Stimulated activated CD4-positive, alpha-beta T cell treated with anti-CD3 and anti-CD28 coated beads, Interleukin-4, amount 100 ng/mL, for 24 hours (primary cell): ENCODE measurements at places on chromosomes 5 and 9.

DNA sequence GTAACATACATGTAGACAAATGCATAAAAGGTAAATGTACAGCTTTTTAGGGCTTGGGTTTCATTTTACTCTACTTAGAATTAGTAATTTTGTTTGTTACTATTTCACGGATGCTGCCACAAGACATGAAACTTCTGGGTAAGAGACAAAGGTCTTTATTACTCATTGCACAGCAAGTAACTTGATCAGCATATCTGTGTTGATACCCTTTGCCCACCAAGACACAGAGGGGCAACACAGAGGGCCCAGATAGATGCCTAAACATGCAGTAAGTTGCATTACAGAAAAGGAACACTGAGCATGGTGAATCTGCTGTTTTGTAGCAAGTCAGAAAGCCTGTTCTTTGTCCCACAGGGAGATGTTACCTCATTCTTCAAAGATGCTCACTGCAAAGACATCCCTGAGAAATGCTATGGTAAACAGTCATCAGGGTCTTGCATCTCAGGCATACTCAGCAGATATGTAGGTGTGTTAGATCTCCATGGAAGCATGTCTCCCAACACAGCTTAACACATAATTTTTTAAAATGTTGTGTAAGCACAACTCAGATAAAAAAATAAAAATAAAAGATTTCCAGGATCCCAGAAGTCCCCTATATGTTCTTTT lies 10.3 kb downstream of the ITGA2 start:
- no peak for DNase-seq

DNA sequence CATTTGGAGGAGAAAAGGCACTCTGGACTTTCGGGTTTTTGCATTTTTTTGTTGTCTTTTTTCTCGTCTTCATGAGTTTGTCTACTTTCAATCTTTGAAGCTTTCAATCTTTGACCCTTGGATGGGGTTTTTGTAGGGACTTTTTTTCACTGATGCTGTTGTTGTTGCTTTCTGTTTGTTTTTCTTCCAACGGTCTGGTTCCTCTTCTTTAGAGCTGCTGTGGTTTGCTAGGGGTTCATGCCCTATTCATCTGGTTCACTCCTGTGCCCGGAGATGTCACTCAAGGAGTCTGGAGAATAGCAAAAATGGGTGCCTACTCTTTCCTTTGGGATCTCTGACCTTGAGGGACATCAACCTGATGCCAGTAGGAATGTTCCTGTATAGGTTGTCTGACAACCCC lies 378.6 kb upstream of the TYRP1 start:
- DNase-seq, result no peak

DNA sequence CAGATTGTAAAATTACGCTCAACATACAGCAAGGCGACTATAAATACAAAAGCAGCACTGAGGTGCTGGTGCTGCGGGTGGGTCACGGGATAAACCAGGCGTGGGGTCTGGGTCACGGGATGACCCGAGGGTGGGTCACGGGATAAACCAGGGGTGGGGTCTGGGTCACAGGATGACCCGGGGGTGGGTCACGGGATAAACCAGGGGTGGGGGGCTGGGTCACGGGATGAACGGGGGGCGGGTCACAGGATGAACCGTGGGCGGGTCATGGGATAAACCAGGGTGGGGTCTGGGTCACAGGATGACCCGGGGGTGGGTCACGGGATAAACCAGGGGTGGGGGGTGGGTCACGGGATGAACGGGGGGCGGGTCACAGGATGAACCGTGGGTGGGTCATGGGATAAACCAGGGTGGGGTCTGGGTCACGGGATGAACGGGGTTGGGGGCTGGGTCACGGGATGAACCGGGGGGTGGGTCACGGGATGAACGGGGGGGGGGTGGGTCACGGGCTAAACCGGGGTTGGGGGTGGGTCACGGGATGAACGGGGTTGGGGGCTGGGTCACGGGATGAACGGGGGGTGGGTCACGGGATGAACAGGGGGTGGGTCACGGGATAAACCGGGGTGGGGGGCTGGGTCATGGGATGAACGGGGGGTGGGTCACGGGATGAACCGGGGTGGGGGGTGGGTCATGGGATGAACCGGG lies 30.2 kb upstream of the SLC9A3 start:
- no peak for DNase-seq

DNA sequence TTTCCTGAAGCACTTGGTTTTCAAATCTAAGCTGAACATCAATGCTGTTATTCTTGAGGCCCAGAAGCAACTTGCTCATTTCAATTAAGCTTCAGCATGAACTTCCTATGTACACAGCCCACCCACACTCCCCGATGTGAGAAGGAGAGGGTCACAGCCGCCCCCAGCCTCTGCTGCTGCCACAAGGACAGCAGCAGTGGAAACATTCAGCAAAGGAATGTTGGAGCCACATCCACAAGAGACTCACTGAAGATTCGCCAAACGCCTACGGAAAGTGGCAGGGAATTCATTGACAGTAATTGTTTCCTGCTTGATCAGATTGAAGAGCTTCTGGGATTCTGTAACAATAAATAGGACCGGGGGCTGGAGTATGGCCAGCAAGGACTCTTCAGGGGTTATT lies 2.9 kb downstream of the TGFBI start:
- DNase-seq, result no peak

DNA sequence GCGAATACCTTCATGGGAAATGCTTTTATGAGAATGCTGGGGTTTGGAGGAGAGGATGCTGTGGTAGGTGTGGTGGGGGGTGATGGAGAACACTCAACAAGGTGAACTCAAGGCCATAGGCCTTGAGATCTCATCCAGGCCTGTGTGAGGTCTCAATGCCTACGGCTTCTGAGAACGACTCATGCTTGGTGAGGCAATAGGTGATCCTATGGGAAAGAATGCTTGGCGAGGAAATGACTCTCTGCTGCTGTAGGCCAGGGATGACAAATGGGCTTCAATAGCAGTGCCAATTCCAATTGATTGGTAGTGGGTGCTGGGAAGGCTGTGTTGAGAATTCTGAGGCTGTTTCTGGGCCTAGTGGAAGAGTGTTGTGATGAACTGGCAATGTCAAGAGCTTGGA lies 280.2 kb upstream of the CLINT1 start:
- no peak for DNase-seq

GRCh38 chr5:107153283-107153682 lies 517.5 kb downstream of the EFNA5 start:
- no peak for DNase-seq

GRCh38 chr5:41764650-41765049 lies 105.6 kb downstream of the OXCT1 start:
- DNase-seq, result no peak

DNA sequence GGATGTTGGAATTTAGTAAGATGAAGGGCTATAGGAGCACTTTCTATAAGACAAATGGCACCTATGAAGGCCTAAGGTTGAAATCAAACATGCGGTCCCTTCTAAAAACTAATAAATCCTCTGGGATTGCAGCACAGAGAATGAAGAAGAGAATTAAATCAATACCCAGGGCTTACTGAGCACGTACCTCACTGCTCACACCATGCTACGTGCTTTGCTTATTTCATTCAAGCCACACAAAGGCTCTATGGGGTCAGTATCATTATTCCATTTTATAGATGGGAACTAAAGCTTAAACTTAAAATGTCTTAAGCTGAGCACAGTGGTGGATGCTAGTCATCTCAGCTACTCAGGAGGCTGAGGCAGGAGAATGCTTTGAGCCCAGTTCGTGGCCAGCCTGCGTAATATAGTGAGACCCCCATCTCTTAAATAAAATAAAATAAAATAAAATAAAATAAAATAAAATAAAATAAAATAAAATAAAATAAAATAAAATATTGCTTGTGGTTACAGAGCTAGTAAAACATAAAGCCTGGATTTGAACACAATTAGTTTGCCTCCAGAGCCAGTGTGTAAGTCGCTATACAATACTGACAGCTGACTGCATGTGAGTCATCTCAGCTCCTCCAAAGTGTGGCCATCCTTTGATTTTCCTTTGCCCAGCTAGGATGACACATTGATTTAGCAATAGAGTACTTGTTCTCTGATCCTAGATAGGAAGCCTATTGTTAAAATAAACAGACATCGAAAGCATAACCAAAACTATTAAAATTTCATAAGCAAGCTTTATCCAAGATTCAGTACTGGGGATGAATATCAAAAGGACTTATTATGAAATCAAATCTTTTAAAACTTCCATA lies 20.9 kb upstream of the DPYSL3 start:
- DNase-seq, result no peak

GRCh38 chr5:54700986-54701578 lies 183.5 kb downstream of the SNX18 start:
- DNase-seq, result no peak

GRCh38 chr5:124631874-124632550 lies 114.4 kb downstream of the ZNF608 start:
- DNase-seq, result no peak

DNA sequence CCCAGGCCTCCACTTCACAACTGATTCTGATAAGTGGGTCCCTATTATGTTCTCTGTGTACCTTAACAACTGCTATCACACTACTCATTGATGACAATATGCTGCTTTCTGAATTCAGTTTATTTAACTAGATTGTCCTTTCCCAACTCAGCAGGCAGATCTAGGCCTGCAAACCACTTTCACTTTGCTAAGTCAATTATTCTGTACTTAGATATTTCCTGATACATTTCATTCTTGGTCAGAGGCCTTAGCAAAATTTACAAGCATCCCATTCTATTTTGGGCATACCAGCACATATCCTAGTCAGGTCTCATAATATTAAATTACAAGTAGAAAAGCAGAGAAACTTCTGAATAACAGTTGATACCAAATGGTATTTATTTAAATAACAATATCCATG lies 235.7 kb upstream of the HAPLN1 start:
- no peak for DNase-seq

DNA sequence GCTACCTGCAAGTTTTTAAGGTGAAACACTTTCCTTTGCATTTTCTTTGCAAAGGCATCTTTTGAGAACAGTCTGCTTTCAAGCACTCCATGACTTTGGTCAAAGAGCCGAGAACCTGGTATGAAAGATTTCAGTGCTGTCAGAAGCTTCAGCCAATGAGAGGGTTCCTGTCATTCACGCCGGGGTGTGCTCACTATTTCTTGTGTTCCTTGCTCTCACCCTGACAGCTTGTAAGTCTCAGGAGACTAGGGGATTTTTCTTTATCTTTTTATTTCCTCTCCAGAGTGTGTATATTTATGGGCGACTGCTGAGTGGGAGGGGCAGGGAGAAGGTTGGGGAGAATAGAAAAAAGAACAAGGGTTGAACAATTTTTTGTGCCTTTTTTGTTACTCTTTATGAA lies 334.0 kb downstream of the PSAT1 start:
- DNase-seq, result no peak

DNA sequence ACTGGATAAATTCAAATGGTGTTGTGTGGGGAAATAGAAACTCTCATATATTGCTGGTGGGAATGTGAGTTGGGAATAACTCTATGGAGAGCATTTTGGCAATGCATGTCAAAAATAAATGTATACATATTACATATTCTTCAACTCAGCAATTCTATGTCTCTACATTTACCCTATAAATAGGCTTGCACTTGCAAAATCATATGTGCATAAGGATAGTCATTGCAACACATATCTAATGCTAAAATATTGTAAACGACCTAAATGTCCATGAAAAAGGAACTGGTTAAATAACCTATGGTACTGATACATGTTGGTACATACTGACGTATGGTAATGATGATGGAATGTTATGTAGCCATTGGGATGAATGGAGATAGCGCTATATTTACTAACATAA lies 94.5 kb upstream of the CHD1 start:
- DNase-seq, result no peak
